ENCODE measurements at places on chromosomes 5 and 9.

DNA sequence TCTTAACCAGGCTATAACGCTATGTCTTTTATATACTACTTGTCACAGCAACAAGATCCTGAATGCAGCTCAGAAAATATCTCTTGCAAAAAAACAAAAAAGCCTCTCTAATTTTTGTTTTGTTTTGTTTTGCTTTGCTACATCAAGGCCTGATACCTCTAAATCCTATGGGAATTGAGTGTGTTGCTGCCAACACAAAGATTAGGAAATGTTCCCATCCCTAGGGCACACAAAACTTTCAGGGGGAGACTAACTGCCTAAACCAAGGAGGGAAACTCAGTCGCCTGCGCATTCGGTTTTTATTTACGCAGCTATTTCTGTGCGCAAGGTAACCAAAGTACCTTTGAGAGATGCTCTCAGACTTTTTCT, 1.7 kb downstream of the SSBP2 start:
- peak; percentile 4 for DNase-seq

GRCh38 chr5:21236971-21237427, 1249.0 kb upstream of the CDH18 start:
- DNase-seq: no peak

GRCh38 chr5:98372351-98372750, 401.1 kb upstream of the RGMB start:
- no peak for DNase-seq

- no peak for DNase-seq
These were observed 43.5 kb downstream of the DDX31 start for GRCh38 chr9:132626285-132626684.

DNA sequence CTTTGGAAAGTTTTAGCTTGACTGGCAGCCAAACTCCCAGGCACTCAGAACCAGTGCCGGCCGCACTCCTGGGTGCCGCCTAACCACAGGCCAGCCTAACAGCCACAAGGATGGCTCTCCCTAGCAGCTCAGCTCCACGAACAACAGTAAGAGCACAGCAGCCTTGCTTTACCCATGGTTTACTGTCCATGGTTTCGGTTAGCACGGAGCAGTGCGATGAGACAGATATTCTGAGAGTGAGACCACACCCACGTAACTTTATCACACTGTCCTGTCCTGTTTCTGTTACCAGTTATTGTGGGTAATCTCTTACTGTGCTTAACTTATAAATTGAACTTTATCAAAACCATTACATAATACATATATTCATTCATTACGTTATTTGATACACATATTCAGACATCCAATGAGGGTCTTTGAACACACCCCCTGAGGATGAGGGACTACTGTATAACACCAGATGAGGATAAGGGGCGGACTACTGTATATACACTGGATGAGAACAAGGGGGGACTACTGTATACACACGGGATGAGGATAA, 12.4 kb downstream of the CLPTM1L start:
- no peak for DNase-seq

DNA sequence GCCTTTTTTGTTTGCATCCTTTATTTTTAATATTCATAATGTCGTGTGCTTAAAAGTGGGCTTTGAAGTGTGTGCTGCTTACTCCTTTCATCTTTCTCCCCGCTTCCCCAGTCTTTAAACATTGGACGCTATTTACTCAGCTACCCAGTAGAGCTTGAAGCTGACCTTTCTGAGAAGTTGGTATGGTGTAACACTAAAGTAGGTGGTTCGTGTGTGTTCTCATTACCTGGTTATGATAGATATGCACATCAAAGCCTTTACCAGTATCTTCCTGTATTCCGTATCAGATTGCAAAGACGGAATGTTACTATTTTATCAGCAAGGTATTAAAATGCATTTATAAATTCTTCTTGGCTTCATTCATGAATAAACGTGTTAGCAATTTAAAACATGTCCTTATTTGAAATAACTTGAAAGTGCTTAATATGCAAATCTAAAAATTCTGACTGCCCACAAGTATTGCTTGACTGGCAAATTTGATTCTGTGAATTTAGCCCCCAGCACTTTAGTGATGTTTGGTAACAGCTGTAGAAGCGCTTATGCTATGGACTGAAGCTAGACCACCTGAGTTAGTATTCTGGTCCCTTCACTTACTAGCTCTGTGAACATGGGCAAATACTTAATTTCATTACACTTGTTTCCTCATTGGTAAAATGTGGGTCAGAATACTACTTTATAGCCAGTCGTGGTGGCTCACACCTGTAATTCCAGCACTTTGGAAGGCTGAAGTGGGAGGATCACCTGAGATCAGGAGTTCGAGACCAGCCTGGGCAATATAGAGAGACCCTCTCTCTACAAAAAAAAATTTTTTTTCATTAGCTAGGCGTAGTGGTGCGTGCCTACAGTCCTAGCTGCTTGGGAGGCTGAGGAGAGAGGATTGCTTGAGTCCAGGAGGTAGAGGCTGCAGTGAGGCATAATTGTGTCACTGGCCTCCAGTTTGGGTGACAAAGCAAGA, 1.7 kb downstream of the RRAGA start:
- DNase-seq: no peak

DNA sequence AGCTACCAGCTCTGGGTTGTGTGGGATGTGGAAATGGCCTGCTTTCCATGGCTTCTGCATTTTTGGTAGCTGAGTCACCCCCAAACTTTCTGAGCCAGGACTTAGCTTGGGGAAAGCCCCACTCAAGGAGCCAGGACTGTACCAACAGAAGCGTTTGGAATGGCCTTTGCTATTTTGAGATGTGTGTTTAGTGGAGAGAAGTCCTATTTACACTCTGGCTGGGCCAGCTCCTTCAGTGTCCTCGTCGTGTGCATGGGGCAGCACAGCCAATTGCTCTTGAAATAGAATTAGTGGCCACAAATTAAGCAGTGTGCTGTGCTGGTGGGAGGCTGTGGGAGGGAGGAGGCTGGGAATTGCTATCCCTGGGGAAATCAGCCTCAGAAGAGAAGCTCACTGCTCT, 51.6 kb downstream of the ENTREP1 start:
- peak; percentile 62 for DNase-seq

DNA sequence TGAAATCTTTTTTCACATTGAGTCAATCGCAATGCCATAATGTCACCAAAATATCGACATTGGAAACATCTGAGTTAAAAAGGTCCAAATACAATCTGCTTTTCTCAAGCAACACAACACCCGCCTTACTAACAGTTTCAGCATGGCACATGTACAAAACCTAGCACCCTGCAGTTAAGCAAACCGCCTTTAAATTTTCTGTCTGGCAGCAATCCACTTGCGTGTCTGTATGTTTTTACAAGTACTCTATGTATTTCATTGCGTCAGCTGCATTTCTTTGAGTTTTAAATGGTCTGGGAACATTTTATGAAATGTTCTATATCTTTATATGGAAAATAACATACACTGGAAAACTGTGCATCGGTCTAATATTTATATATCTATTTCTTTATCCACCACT, 134.6 kb downstream of the DENND1A start:
- no peak for DNase-seq

DNA sequence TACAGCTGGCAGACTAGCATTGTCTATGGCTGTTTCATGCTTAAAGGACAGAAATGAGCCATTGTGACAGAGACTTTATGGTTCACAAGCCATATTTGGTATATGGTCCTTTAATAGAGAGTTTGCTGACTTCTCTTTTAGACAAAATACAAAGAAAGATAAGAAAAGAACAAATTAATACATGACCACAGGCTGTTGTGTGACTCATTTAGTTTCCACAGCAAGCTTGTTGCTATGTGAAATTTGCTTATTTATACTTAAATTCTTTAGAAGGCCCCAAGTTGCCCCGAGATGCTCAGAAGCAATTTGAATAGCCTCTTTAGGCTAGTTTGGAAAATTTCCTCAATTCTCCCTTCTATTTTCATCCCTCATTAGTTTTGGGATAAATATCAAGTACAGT, 315.3 kb upstream of the RPS23 start:
- DNase-seq: no peak

DNA sequence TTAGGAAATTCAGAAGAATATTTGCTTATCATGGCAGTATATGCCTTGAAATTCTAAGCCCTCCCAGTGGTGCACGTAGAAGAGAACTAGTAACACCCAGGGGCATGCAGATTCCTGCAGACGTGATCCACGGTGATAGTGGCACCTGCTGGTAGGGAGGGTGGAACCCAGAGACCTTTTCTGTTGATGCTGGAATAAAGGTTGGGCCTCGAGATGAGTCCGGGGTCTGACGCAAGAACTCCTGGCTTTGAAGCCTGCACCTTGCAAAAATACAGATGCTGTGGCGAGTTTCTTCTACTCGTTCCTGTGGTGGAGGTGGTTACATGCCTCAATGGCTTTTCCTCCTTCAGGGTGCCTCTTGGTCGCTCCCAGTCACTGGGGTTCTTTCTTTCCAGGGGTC, 39.5 kb upstream of the PHF2 start:
- DNase-seq: no peak

GRCh38 chr5:101878190-101878589, 417.9 kb downstream of the SLCO4C1 start:
- DNase-seq: no peak

GRCh38 chr9:87556039-87556438, 58.4 kb downstream of the DAPK1 start:
- DNase-seq: no peak

DNA sequence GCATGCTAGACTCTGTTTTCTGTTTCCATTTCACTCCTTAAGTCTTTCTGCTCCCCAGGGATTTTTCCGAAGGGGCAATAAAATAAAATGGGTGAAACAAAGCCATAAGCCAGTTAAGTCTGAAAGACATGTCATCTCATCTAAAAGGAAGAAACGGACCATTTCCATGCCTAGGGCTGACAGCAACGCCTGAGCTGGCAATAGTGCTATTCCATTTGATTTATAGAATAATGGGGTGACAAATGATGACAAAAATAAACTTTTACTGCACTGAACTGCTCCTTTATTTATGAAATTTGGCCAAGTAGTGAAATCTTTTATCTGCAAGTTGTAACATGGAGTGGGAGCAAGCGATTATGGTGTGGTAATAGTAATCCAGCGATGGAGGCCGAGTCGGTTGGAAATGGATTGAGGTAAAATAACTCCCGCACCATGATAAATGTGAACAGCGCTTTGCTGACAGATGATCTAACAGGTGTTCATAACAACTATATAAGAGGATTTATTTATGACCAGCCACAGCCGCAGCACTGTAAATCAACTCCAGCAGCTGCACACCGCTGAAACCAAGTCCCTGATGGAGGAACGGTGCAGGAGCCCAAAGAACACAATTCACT, 219.8 kb upstream of the TBCA start:
- no peak for DNase-seq

- peak; percentile 81 for DNase-seq
These were observed 616 bp upstream of the ENC1 start for GRCh38 chr5:74640954-74641734.

- DNase-seq: no peak
These were observed 39.3 kb downstream of the DUSP1 start for GRCh38 chr5:172731680-172732074.

GRCh38 chr5:170533383-170533782, 29.6 kb downstream of the KCNIP1 start:
- DNase-seq: no peak

Measured in ELF-1 (cell line).